ENCODE measurements at places on chromosomes 16 and 17.

GRCh38 chr16:56921571-56921970 is 10.4 kb upstream of the HERPUD1 start:
- no peak for DNase-seq

- no peak for DNase-seq
Observed at GRCh38 chr16:80791411-80791810, 13.0 kb downstream of the CDYL2 start.

DNA sequence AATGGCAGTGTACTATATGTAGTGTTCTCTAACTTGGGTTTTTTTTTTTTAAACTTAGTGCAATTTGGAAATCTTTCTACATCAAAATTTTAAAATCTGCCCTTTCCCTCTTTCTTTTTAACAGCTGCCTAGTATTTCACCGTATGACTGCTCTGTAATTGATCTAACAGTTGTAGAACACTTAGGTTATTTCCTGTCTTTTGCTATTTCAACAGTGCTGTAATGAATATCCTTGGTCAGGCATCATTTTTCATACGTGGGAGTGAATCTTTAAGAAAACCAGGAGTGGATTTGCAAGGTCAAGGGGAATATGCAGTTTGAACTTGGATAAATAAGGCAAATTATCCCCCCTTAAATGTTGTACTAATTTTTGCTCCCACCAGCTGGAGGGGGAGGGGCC is 3.8 kb downstream of the NLRC5 start:
- no peak for DNase-seq

- DNase-seq, result no peak
Observed at GRCh38 chr16:67782567-67783352, 23.6 kb downstream of the RANBP10 start.

DNA sequence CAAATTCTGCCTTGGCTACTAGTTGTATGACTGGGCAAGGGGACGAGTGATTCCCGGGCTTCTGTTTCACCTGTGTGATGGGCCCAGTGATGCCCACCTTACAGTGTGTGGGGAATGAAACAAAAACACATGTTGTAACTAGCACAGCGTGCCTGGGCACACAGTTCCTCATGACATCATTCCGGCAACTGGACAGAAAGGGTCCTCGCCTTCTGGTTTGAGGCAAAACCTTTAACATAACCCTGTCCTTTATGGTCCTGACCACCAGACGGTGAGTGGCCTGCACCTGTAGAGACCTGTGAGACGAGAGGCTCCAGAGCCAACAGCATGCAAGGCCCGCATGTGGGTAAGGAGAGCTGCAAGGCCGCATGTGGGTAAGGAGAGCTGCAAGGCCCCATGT is 7.7 kb upstream of the SLC38A8 start:
- no peak for DNase-seq

GRCh38 chr16:89422905-89423630 is 67.3 kb downstream of the ANKRD11 start:
- DNase-seq, result no peak
